ENCODE measurements at places on chromosomes 11 and 22.

DNA sequence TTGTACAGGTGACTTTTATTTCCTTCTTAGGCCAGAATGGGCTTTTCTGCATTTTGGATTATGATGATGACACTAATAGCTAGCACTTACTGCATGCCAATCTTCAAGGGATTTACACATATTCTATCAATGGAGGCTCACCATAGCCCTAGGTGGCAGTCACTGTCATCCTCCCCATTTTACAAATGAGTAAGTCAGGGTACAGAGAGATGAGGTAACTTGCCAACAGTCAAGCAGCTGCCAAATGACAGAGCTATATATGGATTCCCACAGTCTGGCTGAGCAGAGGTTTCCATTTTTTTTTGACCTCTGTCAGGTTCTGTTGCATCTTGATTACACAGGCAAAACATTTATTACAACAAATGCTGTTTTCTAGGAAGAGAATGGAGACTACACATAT, 23.8 kb upstream of the C11orf96 start:
- no peak for DNase-seq

DNA sequence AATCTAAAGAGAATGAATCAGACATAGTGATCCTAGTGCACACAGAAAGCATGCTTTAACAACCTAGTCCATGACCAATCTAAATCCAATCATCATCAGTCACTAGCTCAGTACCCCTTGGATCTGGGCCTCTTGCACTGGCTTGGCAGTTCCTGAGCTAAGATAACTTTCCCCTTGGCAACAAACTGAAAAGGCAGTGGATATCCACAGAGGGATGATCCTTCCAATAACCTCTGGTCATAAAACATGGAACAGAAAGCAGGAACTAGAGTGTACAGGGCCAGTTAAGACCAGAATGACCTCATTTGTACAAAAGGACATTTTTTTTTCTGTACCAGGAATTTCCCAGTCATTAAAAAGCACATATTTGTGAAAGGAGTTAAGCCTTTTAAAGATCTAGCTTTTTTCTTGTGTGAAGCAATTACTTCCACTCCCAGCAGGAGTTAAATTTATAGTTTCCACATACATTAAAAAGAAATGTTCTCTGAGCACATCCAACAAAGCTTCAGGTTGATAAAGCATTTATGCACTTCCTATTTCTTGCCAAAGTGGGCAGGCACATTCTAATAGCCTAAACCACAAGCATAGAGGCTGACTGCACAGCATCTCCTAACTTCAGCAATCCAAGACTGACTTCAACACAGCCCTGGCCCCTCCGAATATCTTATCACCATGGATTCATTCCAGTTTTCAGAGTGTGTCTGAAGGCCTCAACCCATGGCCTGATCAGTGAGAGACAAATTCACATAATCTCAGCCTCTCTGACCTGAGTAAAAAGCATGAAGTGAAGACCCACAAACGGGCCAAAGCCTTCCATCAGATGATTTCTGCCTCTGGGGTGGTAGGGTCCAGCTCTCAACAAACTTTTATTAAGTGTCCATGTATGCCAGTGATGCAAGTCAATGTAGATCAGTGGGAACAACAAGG, 29.9 kb downstream of the GUCY1A2 start:
- no peak for DNase-seq

GRCh38 chr22:45210174-45210573, 30.5 kb downstream of the KIAA0930 start:
- DNase-seq, result no peak

DNA sequence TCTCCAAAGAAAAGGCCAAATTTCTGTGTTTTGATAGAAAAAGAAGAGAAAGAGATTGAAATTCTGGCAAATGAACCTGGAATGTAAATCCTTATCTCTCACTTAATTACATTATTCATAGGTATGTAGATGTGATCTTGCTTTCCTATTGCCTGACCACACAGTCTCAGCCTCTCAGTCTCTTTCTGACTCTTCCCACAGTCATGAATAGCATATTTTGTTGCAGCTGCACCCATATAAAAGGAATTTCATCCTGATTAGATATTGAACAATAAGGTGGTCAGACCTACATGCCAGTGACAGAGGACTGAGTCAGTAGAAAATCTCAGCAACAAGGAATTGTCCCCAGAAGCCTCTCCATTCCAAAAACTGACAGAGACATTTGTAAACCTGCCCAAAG, 62.9 kb upstream of the LRRC4C start:
- DNase-seq, result no peak

DNA sequence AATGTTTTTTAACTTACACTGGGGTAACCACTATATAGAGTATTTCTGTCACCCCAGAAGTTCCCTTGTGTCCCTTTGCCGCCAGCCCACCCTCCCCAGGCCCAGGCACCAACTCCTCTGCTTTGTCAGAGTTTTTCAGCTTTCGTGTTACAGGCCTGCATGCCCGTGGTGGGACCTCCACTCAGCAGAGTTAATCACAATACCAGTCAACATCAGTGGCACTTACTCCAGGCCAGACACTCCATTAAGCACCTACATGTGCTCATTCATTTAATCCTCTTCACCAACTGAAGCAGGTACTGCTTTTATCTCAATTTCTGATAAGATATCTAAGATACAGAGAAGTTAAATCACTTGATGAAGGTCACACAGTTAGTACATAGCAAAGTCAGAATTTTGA, 63.3 kb downstream of the LIF start:
- DNase-seq, result no peak

GRCh38 chr11:19199771-19200170, 2.0 kb downstream of the CSRP3 start:
- DNase-seq, result no peak

DNA sequence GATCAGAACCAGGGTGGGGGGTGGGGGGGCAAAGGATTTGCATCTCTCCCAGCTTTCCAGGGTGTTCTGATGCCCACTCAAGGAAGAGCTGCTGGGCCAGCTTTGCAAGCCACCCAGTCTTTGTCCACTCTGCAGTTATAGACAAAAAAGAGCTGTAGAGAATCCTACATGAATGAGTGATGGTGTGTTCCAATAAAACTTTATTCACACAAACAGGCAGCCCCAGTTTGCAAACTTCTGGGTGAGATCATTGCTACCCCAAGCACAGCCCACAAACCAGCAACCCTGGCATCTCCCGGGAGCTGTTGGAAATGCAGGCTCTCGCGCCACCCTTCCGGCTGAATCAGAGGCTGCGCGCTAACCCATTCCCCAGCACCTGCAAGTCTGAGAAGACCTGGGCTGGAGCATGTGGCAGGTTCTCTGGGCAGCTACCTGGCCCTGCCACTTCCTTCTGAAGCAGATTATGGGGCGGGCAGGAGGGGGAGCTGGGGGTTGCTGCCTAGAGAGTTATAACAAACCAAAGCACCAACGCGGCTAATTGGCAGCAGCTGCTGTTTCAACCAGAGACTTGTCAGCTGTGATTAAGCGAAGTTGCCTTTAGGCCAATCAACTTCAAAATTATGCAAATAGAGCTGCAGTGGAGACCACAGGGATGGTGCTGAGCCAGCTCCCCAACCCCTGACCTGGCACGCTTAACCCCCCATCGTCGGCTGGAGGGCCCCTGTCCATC, 3.8 kb upstream of the SHISAL1 start:
- DNase-seq, result no peak

GRCh38 chr22:33975841-33976240, 55.6 kb upstream of the LARGE1 start:
- DNase-seq, result no peak

DNA sequence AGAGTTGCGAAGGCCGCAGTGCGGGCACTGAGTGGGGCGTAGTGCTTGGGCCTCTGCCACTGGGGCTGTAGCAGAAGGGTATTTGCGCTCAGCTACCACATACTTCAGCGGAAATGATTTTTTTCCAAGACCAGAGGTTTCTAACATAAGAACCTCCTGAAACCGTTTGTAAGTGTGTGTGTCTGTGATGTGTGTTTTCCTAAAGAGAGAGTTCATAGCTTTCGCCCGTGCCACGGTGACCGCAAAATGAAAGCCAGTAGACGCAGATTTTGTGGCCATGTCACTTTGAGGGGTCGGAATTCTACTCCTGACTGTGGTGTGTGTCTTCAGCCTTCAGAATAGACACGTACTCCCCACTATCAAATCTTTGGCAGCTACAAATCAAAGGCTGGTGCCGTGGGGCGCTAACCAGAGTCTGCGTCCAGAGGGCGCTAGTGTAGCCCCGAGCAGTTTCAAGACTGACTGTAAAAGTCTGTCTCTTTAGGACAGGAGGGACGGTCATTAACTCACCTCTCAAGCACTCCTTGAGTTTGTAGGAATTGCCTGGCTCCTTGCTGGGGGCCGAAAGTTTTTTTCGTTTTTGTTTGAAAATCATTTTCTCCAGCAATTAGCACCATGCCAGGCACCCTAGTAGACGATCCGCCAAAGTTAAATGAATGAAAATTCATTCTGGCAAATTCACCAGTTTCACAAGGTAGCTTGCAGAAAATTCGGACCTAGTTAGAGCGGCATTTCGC, 2.5 kb upstream of the CALCA start:
- peak; percentile 85 for DNase-seq

DNA sequence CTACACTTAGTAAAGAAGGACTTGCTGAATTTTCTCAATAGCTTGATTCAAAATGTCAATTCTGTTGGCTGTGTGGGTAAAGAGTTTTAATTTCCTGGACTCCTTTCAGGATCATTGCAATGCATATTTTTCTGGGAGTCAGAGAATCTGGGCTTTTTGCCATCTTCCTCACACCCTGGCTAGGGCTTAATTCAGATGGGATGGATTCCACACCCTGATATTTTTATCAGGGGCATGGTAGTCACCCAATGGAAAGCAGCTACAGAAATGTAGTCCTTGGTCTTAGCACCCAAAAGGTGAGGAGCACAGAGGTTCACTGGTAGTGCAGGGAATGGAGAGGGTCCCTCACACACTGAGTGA, 79.3 kb downstream of the SGSM3 start:
- DNase-seq, result no peak

- DNase-seq, result no peak
Measured at GRCh38 chr11:35045236-35045820, 93.6 kb upstream of the CD44 start.

DNA sequence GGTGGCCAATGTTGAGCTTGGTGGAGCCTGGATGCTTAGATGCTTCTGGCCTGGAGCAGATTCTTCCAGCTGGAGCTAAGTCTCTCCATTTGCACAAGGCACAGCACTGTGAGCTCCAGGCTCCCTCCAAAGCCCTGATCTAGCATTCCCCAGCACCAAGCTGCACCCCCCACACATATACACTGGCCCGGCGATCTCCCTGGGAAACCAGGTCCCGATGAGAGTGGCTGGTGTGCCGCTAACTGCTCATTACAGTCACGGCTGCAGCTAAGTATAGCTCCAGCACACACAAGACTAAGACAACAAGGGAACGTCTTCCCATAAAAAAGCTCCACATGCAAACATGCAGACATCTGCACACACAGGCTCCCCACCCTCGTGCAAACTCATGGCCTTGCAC, 17.6 kb downstream of the KCNC1 start:
- DNase-seq, result no peak

GRCh38 chr11:122253589-122254231, 137.7 kb upstream of the BLID start:
- no peak for DNase-seq

- DNase-seq, result no peak
Measured at GRCh38 chr11:79388201-79388600, 52.6 kb downstream of the TENM4 start.

- no peak for DNase-seq
Measured at GRCh38 chr22:17634696-17635095, 3.9 kb upstream of the BCL2L13 start.

- peak; percentile 81 for DNase-seq
Measured at GRCh38 chr11:12008790-12009616, 577 bp upstream of the DKK3 start.
